Skin of body (tissue), 3 donors: ENCODE measurements at places on chromosomes 11 and 22. TPM values are rescaled to one million over a fixed set of nuclear protein-coding genes. Genes with fewer than 3 reads are reported as not detected.

Gene ARHGAP42
- total RNA-seq: 30.1 TPM

Gene NLRP6
- 0.10 TPM for total RNA-seq

Gene ST3GAL4
- 34.3 TPM for total RNA-seq

DNA sequence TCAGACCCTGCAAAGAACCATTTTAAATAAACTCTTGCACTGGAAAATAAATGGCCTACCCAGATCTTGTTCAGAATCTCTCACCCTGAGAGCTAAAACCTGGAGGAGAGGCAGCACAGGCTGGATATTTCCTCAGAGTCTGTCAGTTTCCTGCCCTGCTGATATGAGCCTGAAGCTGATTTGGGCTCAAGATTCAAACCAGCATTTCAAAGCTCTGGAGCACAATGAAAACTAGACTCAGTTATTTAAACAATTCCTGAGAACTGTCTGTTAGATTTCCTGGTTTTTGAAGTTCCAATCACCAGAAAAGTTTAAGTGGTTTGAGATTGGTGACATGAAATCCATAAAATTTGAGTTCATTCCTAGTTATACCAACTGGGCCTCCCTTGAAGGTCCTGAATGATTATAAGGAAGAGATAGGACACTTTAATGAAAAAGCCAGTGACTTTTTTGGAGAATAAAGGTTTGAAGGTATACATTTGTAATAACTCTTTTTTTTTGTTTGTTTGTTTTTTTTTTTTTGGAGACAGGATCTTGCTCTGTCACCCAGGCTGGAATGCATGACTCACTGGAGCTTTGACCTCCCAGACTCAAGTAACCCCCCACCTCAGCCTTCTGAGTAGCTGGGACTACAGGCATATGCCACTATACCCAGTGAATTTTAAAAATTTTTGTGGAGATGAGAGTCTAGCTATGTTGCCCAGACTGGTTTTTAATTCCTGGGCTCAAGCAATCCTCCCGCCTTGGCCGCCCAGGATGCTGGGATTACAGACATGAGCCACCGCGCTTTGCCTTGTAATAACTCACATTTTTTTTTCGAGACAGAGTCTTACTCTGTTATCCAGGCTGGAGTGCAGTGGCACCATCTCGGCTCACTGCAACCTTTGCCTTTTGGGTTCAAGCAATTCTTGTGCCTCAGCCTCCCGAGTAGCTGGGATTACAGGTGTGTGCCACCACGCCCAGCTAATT lies 8.0 kb upstream of the ESAM start:
- DNase-seq: no peak

DNA sequence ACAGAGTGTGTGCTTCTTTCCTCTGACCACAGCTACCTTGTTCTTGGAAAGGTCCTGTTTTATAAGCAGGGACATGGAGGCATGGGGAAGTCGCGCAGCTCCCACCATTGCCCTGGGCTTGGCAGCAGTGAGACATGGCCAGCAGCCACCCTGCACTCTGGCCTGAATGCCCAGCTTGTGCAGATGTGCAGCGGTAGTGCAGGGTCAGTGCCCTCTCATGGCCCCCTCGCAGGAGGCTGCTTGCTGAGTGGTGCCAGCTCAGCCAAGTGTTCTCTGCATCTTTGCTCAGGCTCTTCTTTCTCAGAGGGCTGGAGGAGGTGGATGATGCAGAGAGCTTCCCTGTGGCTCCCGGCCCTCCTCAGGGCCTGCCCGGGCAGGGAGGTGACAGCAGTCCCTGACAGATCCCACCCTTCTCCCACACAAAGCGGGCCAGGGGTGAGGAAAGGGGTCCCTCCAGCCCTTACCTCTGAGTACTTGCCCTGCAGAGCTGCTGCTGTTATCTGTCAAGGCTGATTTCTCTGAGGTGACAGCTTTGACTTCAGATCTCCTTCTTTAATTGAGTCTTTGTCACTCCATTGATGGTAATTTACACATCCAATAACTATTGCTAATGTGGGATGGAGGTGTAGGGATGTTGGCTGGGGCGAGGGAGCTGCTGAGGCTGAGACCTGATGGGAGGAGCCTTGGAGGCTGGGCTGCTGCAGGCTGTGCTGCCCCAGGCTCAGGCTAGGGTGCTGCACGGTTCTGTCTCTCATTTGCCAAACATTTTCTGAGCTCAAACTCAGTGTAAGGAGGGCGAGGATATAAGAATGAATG lies 47.4 kb upstream of the B3GAT1 start:
- no peak for DNase-seq

- DNase-seq: no peak
Observed at GRCh38 chr11:17600316-17601255, 53.5 kb downstream of the OTOG start.

DNA sequence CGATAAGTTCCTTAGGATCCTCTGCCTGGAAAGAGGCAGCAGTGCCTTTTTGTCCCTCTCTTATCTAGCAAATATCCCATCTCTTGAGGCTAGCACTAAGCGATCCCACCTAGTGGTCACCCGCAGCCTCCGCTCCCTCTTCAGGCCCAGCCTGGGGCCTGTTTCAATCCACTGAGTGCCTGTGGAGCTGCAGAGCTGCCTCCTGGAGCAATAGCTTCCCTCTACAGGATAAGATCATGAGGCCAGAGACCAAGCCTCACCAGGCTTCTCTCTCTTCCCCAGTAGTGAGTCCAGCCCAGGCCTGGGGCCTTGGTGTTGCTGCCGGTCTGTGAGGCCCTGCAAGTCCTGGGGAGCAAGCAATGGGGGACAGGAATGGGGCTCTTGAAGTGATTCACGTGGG lies 65.8 kb downstream of the SLC22A12 start:
- no peak for DNase-seq
